Stimulated activated CD8-positive, alpha-beta memory T cell treated with anti-CD3 and anti-CD28 coated beads, Interleukin-12 subunit alpha, Interleukin-12 subunit beta, amount 100 ng/mL, for 1 hour (primary cell): ENCODE measurements at places on chromosomes 16 and 17.
A peak's percentile ranks its signal among the peaks of the same experiment; 100 is the strongest.

- DNase-seq, result no peak
Observed at GRCh38 chr16:8872967-8873865, 4.4 kb upstream of the CARHSP1 start.

DNA sequence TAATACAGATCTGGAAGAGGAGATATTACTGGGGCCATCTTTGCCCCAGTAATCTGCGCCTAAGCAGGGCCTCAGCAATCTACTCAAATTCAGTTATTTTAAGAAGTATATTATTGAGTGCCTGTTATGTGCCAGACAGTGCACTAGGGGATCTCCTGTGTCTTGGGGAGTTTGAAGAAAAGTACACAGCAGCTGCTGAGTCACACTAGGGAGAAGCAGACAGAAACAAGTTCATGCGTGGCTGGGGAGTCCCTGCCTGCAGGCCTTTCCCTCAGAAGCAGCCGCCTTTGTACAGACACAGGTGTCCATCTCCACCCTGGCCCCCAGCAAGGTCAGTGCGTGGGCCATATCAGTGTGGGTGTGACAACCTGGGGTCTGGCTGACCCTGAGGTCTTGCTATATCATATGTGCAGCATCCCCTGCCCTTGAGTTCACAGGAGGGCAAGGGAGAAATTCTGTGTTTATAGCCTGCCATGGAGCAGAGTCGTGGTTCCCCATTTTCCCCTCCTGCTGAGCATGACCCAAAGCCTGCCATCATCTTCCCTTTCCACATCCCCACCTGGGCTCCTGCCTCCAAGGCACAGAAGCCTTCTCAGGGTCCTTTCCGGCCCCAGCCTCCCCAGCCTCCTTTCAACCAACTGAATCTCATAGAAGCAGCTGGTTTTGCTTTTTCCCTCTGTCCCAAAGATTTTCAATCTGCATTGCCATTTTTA lies 229.9 kb upstream of the SDK2 start:
- no peak for DNase-seq

DNA sequence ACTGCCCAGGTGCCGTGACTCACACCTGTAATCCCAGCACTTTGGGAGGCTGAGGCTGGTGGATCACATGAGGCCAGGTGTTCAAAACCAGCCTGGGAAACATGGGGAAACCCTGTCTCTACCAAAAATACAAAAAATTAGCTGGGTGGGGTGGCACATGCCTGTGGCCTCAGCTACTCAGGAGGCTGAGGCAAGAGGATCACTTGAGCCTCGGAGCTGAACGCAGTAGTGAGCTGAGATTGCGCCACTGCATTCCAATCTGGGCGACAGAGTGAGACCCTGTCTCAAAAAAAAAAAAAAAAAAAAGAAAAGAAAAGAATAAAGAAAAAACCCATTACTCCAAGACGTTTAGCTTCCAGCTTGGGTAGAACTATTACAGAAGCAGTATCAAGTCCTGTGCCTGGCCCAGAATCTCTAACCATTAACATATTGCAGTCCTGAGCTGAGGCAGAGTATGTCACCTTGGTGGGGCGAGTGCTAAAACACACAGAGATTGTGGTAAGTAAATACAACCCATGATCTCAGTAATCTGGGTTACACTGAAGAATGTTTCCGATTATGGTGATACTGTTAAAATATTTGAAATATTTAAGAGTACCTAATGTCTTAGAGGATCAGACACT lies 23.2 kb upstream of the CFAP20 start:
- no peak for DNase-seq

DNA sequence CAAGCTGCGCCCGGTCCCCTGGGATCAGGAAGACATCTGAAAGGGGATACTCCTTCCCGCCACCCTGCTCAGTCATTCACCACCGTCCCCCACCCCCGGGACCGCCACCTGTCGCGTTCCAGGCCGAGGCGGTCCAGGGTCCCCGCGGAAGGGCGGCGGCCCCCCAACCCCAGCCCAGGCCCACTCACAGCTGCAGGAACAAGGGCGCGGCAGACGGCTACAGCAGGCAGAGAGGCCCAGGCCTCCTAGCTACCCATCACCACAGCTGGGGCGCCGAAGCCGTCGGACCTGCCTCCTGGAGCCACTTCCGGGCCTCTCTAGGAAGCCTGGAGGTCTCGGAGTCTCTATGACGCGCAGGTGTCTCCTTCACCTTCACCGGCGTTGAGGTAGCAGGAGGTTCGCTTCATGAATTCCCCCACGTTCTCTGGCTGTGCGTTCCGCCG lies at the start of gene SDR42E1:
SDR42E1 (minus strand) TSS at position 272 of the 443 bp plus-strand sequence. CDS start 10,612 bp downstream, outside the sequence.
- peak; percentile 45 for DNase-seq

DNA sequence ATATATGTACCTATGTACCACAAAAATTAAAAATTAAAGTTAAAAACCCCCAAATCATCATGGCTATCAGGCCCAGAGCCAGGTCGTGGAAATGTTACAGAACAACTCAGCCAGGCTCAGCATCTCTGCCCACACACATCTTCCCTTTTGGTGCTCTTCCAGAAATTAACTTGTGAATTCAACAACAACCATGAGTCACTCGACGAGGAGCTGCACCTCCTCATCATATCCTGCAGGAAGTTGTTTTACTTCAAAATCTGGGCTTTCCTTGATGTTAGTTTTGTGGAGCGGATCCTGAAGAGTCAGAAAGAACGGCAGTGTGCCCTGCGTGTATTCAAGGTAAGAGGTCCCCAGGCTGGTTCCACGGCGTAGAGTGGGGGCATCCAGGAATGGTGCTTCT lies 10.6 kb downstream of the FBXO39 start:
- no peak for DNase-seq

GRCh38 chr17:41653892-41654677 lies 29.7 kb upstream of the KRT17 start:
- no peak for DNase-seq

- no peak for DNase-seq
Observed at GRCh38 chr16:23131931-23132621, 17.2 kb downstream of the USP31 start.

DNA sequence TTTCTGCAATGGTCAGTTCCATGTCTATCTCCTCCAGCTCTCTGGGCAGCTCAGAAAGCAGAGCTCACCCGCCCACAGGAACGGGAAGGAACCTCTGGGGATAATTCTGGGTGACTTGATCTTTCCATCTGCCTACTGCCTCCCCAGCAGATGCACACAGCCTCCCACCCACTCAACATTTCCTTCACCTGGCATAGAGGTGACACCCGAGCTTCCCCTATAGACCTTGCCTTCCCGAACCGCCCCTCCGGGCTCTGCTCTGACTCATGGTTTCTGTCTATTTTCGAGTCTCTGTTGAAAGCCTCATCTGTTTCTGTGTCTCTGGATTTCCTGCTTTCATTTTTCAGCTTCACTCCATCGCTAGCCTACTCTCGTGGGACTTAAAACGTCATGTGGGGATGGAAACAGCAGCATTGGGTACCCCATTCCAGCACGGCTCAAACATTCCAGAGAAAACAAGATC lies 11.4 kb downstream of the GGA3 start:
- peak; percentile 54 for DNase-seq

DNA sequence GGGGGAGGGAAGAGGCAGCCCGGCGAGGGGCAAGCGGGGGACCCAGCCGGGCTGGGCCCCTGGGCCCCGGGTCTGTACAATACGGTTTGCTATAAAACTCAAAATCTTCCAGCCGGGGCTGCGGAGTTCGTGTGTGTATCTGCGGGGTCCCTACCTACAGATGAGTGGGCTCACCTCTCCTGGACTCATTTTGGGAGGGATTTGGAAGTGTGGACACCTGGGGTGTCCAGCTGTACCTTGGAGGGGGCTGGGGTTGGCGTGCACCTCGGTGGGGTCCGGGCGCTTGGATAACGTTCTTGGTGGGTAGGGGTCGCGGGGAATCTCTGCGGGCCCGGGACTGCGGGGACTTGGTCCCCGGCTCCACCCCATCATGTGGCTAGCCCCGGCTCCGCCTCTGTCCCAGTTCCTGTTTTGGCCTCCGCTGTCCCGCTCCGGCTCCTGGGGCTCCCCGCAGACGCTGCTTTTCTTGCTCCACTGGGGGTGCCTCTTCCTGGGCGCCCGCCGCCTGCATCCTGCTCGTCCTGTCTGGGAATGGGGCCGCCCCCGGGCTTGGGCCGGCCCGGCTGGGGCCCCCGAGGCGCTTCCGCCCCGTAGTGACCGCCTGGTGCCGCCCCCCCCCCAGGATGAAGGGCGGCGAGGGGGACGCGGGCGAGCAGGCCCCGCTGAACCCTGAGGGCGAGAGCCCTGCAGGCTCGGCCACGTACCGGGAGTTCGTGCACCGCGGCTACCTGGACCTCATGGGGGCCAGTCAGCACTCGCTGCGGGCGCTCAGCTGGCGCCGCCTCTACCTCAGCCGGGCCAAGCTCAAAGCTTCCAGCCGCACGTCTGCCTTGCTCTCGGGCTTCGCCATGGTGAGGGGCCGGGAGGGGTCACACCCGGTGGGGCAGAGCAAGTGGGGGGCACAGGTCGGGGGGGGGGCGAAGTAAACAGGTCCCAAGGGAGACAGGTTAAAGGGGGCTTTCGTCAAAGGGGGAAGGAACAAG lies at the start of gene ORAI3:
ORAI3 (plus strand) TSS at position 402 of the 983 bp plus-strand sequence; CDS start at position 624, 222 bp downstream.
- no peak for DNase-seq

DNA sequence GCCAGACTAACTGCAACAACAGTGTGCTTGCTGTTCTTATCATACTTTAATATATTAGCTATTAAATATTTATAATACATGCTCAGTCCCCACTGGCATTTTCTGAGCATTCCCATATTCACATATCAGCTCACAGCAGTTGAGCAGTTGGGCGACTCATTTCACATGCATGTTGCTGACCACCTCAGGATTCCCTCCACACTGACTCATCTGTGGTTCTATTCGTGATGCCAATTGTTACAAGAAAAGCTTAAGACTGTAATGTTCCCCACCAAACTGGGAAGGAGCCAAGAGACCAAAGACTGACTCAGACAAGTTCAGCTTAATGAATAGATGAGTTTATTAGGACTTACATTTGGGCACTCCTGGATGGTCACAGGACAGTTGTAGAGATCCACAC lies 100.3 kb upstream of the KIF2B start:
- no peak for DNase-seq

- no peak for DNase-seq
Observed at GRCh38 chr17:77145612-77146245, 5.0 kb downstream of the SEC14L1 start.

DNA sequence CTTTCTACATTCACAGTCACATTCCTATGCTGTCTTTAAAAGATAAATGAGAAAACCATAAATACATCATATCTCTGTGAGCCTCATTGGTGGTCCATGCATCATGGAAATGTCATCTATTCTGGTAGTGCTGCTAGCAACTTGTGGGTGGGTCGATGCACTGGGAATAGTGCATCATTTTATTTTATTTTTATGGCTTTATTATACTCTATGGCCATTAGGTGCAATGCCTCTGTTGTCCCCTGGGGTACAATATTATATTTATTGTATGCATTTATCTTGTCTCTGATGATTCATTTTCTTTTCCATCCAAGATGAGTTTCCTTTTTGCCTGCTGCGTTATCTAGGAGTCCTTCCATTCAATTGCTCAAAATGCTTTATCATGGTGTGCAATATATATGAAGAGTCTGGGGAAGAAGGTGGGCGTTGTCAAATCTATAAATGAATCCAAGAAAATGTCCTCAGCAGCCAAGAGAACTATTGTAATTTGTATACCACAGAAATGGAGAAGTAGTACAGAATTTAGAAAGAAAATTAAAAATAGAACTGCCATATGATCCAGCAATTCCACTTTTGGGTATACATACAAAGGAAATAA lies 324.0 kb downstream of the KCNJ2 start:
- DNase-seq, result no peak

DNA sequence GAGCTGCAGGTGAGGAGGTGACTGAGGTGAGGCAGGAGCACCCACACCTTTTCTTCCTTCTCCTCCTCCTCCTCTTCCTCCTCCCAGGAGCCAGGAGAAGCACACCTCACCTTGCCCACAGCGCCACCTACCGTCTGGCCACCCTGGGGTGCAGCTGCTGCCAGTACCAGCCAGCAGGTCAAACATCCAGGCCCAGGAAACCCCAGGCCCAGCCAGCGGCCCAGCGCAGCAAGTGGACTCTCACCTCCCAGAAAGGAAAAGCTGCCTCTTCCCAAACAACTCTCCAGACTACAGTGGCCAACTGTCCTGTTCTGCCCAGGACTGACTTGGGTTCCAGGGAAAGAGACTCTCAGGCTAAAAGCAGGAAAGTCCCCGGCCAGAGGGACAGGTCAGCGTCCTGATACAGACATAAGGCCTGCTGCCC lies 22.7 kb downstream of the PEMT start:
- peak; percentile 20 for DNase-seq

GRCh38 chr16:50395763-50396710 lies 27.2 kb upstream of the BRD7 start:
- no peak for DNase-seq
